ENCODE measurements at places on chromosomes 6 and 20. TPM values are rescaled to one million over a fixed set of nuclear protein-coding genes. Genes with fewer than 3 reads are reported as not detected.

- no peak for DNase-seq
These were observed 31.4 kb upstream of the MARCKS start for GRCh38 chr6:113825781-113826180.

The MYH7B gene
- 0.05 TPM for total RNA-seq

DNA sequence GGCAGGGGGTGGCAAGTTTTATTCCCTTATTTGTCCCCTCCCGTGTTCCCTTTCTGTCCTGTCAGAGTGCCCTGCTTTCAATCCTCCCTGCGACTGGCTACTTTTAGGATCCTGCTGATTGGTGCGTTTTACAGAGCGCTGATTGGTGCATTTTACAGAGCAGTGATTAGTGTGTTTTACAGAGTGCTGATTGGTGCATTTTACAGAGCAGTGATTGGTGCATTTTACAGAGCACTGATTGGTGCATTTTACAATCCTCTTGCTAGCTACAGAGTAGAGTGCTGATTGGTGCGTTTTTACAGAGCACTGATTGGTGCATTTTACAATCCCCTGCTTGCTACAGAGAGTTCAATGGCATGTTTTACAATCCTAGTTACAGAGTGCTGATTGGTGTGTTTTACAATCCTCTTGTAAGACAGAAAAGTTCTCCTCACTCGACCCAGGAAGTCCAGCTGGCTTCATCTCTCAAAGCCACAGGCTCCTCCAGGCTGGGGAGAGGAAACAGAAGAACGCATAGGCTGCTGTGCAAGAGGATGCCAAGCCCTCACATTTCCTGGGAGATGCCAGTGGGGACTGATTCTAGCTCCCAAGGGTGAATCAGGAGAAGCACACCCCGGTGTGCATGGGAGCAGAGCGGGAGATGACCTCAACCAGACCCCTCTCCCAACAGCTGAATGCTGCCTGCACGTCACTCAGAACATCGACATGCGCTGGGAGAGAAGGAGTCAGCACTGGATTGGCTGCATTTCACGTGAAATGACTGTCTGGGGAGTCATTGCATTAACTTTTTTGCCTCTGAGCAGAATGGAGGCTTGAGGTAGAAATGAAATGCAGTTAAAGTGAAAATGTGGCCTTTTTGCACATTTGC lies 48.3 kb upstream of the SLC22A23 start:
- DNase-seq = no peak

DNA sequence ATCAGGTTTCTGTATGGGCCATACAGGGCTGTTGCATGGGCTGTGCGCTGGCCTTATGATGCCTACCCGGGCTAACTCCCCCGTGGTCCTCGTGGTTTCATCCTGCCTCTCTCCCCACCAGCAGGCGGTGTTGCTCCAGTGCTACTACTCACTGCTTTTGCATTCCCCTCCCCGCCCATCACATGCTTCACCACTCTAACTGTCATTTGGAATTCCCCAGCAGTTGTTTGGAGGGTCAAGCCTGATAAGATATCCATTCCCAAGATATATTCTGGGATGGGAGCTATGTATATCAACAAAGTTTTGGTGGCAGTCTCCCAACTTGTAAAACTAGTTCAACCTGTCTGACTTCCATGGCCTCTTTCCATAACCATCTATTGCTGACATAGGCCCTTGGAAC lies 233.2 kb upstream of the SOX4 start:
- DNase-seq = no peak

DNA sequence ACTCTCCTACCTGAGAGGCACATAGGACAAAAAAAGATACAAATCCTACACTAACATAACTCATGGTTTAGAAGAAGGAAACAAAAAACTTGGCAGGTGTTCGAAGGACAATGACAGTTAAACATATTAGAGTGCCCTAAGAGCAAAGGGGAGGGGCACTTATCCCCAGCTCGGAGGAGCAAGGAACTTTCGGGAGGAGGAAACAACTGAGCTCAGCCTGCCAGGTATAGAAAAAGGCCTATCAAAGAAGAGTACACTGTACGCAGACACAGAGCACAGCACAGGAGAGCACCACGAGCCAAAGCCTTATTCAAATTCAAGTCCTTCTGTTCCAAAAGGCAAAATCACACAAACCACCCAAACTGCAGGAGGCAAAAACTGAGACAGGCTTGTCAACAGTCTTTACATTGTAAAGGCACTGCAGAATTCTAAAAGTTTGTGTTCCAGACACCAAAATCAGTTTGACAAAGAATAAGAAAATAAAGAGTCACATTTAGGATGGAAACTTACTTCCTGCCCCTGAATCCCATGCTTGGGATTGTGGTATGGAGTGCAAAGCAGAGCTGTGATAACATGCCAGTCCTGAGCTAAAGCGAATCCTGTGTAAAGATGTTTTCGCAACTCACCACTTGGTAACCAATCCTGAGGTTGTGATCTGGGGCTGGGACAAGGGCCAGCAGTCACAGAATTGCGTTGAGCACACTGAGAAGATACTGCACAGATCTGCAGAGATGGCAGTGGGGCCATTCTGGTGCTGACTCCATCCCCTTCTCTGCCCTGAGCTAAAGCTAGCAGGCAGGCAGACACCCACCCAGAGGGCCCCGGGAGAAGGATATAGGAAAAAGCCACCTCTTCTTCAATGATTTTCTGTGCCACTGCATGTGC lies 108.6 kb downstream of the CHD6 start:
- no peak for DNase-seq

DNA sequence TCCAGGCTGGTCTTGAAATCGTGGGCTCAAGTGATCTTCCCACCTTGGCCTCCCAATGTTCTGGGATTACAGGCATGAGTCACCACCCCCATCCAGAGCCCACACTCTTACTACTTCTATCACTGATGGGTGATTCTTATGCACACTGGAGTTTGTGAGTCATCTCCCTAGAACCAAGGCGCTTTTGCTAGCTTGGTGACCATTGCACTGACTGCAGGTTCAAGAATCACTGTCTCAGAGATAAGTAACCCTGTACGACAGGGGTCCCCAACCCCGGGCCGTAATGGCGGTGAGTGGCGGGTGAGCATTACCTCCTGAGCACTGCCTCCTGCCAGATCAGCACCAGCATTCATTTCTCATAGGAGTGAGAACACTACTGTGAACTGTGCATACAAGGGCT lies 118.8 kb downstream of the MAP3K7 start:
- DNase-seq = no peak

GRCh38 chr20:48821261-48821920 lies 6.4 kb downstream of the PREX1 start:
- no peak for DNase-seq
